A549 treated with ZK216348 at 1 μM for 4 hours (cell line): ENCODE measurements at places on chromosomes 4 and X. TPM values are rescaled to one million over a fixed set of nuclear protein-coding genes. Genes with fewer than 3 reads are reported as not detected.

The HTN1 gene
- total RNA-seq: not detected in 5 replicates

The DCX gene
- not detected in 5 replicates for total RNA-seq

The CCKAR gene
- not detected in 5 replicates for total RNA-seq

The GABRG1 gene
- not detected in 5 replicates for total RNA-seq

The LDOC1 gene
- 69.6 to 106 TPM (median 99.9 TPM) in 5 replicates for total RNA-seq
